ENCODE measurements at places on chromosomes 12 and 14.

GRCh38 chr12:26471560-26471959 is 276.2 kb downstream of the SSPN start:
- no peak for ATAC-seq

- ATAC-seq, result no peak
These were observed 198.6 kb downstream of the RPAP3 start for GRCh38 chr12:47507221-47507620.

GRCh38 chr12:120755269-120755668 is 29.6 kb downstream of the ACADS start:
- ATAC-seq, result no peak

DNA sequence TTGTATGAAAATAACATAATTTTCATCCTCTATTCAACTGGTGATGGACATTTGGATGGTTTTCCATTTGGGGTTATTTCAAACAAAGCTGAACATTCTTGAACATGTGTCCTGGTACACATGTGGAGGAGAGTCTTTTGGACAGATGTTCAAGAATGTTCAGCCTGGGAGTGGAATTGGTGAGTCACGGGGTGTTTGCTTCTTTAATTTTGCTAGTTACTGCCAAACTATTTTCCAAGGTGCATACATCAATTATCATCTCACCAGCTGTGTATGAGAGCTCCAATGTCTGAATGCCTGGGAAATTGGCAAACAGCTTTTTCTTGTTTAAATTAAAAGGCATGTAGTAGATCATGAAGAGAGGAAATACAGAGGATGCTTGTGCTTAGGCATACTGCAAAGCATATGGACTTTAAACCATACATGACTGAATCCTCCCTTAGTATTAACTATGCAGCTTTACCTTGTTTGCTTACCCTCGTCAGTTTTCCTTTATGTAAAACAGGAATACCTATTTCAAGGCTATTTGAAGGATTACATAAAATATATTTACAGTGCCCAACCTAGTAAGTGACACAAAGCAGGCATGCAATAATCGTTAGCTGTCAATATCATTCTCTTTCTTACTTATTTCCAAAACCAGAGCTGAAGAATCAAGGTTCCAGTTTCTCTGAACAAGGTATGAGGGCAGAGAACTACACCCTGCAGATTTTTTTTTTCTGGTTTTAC is 152.1 kb downstream of the ITPR2 start:
- no peak for ATAC-seq

GRCh38 chr14:94427016-94427613 is 25.5 kb downstream of the SERPINA11 start:
- no peak for ATAC-seq

DNA sequence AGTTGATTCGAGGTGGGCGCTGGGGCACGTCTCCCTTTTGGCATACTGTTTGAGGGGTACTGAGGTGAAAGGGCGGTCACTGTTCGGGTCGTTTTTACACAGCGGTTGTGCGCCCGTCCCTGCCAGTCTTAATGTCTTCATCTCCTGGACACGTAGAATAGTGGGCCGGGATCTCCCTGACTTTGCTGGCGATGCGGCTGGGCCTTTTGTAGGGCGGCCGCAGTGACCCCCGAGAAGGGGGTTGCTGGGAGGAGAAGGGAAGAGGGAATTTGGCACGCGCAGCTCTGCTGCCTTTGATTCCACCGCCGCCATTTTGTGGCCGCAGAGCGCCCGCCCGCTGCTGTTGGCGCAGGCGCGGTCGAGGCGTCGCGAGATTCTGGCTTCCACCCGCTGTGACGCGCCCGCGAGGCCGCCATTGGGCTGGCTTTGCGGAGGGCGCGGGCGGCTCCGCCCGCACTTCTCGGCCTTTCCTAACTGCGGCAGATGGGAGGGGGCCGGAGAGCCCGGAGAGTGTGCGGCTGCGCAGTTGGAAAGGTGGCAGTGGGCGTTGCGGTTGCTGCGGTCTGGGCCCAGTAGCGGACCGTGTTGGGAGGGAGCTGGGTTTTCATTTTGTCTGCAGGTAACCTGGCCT is 542 bp downstream of the SRSF5 start:
- peak; percentile 90 for ATAC-seq

GRCh38 chr14:45650754-45651153 is 397.8 kb upstream of the MIS18BP1 start:
- ATAC-seq, result no peak

DNA sequence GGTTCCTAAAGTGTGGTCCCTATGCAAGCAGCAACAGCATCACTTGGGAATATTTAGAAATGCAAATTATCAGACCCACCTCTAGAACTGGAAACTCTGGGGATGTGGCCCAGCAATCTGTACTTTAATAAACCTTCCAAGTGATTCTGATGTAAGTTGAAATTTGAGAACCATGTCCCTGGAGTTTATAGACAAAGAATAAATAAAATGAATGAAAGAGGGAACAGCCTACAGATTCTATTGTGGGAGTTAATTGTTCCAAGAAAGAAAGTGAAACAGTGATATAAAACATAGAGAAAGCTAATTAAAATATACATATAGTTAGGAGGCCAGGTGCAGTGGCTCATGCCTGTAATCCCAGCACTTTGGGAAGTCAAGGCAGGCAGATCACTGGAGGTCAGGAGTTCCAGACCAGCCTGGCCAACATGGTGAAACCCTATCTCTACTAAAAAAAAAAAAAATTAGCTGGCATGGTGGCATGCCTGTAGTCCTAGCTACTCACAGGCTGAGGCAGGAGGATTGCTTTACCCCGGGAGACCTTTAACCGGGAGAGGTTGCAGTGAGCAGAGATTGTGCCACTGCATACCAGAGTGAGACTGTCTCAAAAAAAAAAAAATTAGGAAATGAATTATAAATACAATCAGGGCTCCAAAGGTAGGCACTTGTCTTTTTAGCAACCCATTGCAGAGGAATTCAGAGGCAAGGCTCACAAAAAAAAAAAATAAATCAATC is 507.5 kb downstream of the NAV3 start:
- ATAC-seq, result no peak

GRCh38 chr12:7806863-7807487 is 17.8 kb downstream of the NANOG start:
- ATAC-seq, result peak; percentile 98

DNA sequence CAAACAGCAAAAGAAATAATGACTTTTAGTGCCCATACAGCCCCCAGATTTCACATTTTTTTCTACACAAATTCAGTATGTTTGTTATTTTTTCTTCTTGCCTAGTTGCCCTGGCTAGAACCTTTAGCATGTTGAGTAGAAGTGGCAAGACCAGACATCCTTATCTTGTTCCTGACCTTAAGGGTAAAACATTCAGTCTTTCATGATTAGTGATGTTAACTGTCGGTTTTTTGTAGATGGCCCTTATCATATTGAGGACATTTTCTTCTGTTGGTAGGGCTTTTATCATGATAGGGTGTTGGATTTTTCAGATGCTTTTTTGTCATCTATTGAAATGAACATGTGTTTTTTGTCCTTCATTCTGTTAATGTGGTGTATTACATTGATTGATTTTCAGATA is 17.1 kb downstream of the IRAK3 start:
- ATAC-seq, result no peak

GRCh38 chr12:25629341-25629740 is 76.3 kb upstream of the LMNTD1 start:
- no peak for ATAC-seq

- ATAC-seq, result no peak
These were observed 40.8 kb downstream of the NINJ2 start for GRCh38 chr12:622416-622815.

DNA sequence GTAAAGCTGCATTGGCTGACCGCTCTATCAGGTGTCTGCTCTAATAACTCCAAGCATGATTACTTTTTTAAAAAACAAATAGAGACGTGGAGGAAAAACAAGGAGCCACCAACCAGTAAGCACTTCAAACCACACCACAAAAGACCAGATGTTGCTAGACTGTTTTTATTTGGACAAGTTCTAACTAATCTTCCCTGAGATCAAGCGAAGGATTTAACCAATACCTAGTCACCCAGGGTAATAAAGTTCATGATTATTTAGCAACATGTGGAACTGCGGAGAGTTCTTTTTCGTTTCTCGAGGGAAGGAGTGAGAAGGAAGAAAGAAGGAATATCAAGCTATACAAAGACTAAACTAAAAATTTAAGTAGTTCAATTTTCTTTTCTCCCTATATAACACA is 288.1 kb downstream of the DUSP6 start:
- no peak for ATAC-seq

DNA sequence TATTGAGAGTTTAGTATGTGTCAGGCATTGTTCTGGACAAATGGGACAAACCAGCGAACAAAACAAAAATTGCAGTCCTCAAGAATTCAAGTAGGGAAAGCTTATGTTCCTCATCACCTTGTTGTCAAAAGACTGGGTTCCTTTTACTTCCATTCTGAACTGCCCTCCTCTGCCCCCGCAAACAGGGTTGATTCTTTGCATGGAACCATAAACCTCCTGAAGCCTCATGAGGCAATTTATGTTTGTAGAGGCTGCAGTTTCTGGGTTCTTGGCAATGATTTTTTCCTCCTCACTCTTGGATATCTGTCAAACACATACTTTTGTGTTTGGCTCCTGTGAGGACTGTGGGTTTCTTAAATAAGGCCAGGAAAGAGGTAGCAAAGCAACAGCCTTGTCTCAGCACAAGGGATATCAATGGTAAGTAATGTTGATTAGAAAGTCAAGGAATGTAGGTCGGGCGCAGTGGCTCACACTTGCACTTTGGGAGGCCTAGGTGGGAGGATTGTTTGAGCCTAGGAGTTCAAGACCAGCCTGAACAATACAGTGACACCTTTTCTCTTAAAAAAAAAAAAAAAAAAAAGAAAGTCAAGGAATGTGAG is 13.9 kb downstream of the COPZ1 start:
- no peak for ATAC-seq

Data from SK-N-SH treated with all-trans-retinoic acid at 6 μM for 48 hours (cell line).